ENCODE measurements at places on chromosomes 7 and 10.

DNA sequence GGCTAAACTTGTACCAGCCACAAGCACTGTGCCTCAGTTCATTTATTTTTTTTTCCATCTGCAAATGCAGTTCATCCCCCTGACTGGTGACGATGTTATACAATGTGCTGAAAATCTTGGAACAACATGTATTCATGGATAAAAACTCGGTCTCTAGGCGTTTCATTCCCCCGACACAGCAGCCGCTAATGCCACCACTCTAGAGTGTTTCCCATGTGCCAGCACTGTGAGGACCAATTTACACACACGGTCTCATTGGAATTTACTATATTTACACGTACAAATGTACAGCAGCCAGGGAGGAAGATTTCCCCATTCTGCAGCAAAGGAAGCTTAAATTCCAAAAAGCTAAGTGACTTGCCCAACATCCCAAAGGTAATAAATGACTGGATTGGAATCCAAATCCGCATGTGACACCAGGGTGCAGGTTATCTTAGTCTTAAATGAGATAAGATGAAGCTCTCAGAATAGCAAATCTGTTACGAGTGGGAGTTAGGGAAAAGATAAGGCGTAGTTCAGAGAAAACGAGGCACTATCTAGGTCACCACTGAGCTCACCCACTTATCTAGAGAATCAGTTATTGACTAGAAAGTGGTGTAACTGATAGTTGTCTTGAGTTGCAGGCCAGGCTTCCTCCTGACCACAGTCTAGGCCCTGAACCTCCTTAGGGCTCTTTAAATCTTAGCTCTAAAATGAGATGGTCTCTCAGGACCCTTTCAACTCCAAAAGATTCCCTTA lies 36.7 kb downstream of the FAM107B start:
- DNase-seq: no peak

- DNase-seq: no peak
These were observed 59.1 kb upstream of the GJD4 start for GRCh38 chr10:35545878-35546590.

GRCh38 chr7:48078470-48078869 lies 10.6 kb upstream of the UPP1 start:
- DNase-seq: no peak

- no peak for DNase-seq
These were observed 133.3 kb downstream of the PFKFB3 start for GRCh38 chr10:6336016-6336415.

GRCh38 chr7:131250331-131250730 lies 77.3 kb upstream of the MKLN1 start:
- peak; percentile 45 for DNase-seq

- DNase-seq: no peak
These were observed 484.5 kb downstream of the MAGI2 start for GRCh38 chr7:78968951-78969350.

- no peak for DNase-seq
These were observed 196.4 kb upstream of the VSTM2A start for GRCh38 chr7:54345746-54346145.

GRCh38 chr7:65477326-65477725 lies 103.7 kb downstream of the ZNF92 start:
- peak; percentile 72 for DNase-seq

DNA sequence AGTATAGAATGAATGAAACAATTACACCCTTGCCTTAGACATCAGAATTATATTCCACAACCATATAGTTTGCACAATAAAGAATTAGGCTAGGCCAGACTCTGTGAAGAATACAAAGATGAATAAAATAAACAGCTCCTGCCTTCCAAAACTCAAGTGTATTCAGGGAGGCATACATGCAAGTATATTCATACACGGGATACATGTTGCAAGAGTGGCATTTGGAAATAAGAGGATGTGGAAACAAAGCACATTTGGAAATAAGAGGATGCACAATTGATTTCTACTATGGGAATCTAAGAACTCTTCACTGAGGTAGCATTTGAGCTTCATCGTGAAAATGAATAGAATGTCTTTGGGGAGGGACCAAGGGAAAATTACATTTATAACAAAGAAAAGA lies 27.0 kb upstream of the TMEM26 start:
- DNase-seq: no peak

DNA sequence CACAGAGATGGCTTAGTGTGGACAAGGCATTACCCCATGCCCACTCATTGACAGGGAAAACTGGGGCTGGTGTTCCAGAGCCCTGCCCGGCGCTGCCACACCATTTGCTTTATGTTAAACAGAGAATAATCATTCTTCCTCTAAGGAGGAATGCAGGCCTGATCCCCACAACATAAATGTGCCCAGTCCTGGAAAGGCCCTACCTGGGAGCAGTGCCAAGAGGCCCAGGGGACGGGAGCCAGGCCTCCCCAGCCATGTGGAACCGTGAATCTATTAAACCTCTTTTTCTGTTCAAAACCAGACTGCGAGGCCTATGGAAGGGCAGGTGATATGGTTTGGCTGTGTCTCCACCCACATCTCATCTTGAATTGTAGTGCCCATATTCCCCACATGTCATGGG lies 264.1 kb downstream of the GRID1 start:
- DNase-seq: no peak

- DNase-seq: no peak
These were observed 283.0 kb upstream of the KLF6 start for GRCh38 chr10:4067931-4068561.

- peak; percentile 48 for DNase-seq
These were observed 107.3 kb upstream of the STARD3NL start for GRCh38 chr7:38070718-38071117.

GRCh38 chr7:78587443-78588044 lies 789.0 kb downstream of the PHTF2 start:
- peak; percentile 15 for DNase-seq

- no peak for DNase-seq
These were observed 137.0 kb downstream of the PTPRN2 start for GRCh38 chr7:158450476-158451124.

GRCh38 chr10:131722121-131722520 lies 178.7 kb upstream of the PPP2R2D start:
- DNase-seq: no peak

GRCh38 chr10:33164060-33164709 lies 170.3 kb downstream of the NRP1 start:
- DNase-seq: no peak

DNA sequence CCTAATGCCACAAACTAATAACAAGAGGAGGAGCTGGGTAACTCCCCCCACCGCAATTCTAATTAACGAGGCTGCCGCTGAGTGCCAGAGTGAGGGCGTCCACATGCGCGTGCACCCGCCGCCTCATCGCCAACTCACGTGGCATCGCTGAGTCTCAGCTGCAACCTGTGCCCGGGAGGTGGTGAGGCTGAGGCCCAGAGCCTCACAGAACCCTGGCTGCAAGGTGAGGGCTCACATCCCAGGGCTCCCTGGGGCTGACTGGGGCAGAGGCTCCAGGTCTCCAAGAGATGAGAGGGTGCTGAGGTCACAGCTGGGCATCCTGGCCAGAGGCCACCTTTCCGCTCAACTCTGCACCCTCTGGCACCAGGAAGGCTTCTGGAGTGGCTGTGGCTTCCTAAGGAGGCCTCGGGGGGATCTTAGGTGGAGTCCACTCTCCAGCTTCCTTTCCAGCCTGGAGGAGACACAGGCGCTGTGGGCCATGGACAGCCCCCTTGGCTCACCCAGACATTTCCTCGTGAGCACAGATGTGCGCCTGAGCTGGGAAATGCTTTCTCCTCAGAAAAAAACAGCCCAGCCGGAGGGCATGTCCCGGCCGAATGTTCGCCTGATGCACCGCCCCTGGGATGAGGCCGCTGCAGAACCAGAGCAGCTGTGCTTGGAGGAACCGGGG lies 242.6 kb downstream of the MAD1L1 start:
- no peak for DNase-seq

- peak; percentile 72 for DNase-seq
These were observed 63.6 kb upstream of the TRIM24 start for GRCh38 chr7:138396251-138397070.

DNA sequence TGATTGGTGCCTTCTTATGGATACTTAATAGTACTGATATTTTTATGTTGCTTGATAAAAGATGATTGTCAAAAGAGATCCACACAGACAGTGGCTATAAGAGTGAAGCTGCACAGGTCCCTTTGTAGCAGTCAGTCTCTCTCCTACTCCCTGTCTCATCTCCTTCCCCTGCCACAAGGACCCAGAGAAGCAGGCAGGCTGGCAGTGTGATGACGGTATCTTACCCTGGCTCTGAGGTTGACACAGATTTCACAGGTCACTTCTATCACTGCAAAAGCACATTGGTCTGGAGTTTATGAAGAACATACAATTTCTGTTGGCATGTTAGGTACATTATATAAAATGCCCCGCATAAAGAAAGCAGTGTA lies 64.4 kb upstream of the AHR start:
- no peak for DNase-seq

DNA sequence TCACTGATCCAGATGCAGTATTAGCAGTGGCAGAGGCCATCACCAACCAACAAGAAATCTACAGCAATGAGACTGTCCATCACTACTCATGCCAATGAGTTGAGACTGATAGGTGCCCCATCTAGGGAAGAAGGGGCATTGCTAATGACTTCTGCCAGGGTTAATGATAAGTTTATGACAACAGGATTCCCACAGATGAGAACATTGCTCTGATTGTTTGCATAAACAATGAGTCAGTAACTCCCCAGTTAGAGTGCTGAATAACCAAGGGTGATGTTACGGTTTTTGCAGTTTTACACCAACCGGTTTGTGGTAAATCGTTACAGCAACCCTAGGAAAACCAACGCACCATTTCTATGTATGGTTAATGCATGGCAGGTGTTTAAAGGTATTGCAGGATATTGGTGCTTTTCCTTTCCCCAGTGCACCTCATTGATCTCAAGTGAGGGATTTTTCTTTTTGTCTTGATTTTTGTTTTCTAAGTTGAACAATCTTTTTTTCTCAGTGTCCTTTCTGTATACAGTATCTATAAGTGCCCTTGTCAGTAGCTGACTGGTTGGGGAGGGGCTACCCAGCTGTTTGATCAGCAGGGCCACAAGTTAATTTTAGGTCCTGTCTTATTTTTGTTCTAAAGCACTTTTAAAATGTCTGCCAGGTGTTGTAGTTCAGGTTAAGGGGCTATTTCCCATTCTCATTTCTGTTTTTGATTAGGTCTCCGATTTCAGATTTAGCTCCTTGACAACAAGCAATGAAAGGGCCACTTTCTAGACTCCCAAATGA lies 3.9 kb upstream of the CSGALNACT2 start:
- DNase-seq: no peak

DNA sequence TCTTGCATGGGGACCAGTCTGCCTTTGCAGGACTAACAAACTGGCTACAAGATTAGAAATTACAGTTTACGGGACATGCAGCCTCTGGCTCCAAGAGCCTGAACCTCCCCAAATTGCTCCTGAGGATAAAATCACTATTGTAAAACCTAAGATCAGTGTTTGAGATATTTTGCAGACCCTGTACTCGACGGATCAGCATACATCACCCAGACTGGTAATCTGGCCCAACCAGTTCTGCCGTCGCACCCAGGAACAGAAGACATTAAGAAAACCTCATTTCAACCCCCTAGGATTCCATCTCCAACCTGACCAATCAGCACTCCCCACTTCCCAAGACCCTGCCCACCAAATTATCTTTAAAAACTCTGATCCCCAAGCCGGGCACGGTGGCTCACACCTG lies 27.1 kb upstream of the DNMBP start:
- DNase-seq: no peak

DNA sequence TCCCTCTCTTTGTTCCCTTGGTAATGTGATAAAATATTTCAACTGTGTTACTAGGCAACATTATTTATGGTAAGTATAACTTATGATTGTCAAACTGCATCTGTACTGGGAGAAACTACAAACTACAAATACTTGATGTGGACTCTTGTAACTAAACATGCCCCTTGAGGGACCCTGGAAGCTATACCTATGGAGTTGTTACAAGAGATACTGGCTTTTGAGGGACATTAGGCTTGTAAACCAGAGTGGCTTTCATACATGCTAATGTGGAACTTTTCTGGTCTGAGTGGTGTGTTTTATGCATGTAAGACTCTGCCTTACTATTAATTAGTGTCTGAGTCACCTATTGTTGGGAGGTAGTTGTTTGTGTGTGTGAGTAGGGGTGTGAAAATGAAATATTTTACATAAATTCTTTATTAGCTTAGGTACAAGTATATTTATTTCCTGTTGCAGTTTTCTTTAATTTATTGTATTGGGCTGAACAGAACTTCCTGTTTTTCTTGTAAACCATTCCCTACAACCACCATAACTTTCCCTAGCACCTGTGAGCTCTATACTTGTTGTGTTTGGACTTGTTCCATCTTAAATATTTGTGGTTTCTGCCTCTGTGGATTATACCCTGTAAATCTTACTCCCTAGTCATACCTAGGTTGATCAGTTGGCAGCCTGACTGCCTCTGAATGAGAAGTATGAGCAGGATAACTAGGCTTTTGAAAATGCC lies 49.8 kb downstream of the STK31 start:
- no peak for DNase-seq

- no peak for DNase-seq
These were observed 12.5 kb downstream of the DYNC2I1 start for GRCh38 chr7:158868764-158869410.

GRCh38 chr7:41855798-41856197 lies 152.9 kb upstream of the INHBA start:
- no peak for DNase-seq

DNA sequence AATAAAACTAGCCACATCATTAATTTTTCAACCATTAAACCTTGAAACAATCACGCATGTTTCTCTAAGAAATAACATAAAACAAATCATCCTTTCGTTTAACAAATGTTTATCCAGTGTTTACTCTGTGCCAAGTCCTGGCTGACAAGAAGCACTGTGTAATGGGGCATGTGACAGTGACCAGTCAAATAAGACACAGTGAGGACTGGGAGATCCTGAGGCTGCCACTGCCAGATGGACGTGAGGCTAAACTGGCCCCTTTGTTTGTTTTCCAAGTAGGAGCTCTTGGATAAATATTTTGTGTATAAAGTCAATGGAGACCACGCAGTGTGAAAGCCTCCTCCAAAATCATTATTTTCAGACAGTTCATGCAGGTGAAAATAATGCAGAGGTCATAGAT lies 626.2 kb downstream of the SUGCT start:
- DNase-seq: no peak

DNA sequence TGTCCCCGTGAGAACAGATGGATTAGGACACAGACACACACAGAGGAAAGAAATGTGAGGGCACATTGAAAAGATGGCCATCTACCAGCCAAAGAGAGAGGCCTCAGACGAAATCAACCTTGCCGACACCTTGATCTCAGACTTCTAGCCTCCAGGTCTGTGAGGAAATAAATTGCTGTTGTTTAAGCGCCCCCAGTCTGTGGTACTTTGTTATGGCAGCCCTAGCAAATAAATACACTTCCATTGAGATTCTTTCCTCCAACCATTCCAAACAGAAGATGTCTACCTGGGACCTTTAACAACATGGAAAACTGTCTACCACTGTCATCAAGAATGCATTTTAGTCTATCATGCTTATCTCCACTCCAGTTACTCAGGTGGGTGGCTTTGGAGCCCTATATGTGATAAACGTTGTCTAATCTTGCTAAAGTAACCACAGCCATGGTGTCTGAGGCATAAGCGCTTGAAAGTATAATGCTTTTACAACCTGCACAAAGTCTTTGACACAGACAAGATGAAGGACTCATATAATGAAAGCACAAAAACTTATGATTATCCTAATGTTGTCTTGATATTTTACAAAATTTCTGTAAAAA lies 244.3 kb downstream of the MTERF1 start:
- DNase-seq: peak; percentile 70

All from neural progenitor cell (in vitro differentiated cells).